Fibroblast of the aortic adventitia (primary cell): ENCODE measurements at places on chromosomes 12 and 14. TPM values are rescaled to one million over a fixed set of nuclear protein-coding genes. Genes with fewer than 3 reads are reported as not detected.

OR6C2 gene
- not detected in 2 replicates for total RNA-seq

ASPG gene
- not detected in 2 replicates for total RNA-seq

FGFR1OP2 gene
- 37.0 and 52.5 TPM in 2 replicates for total RNA-seq

DHRS2 gene
- 1.1 TPM in 1 of 2 replicates, not detected in the other for total RNA-seq

TUNAR gene
- total RNA-seq: not detected in 2 replicates

HCAR3 gene
- total RNA-seq: 0.41 TPM in 1 of 2 replicates, not detected in the other

TAS2R8 gene
- 0.45 TPM in 1 of 2 replicates, not detected in the other for total RNA-seq

PTHLH gene
- total RNA-seq: 1.6 and 4.3 TPM in 2 replicates

OR4E2 gene
- 0.33 TPM in 1 of 2 replicates, not detected in the other for total RNA-seq

ANKRD52 gene
- total RNA-seq: 8.7 and 20.0 TPM in 2 replicates

CD27 gene
- total RNA-seq: 0.18 TPM in 1 of 2 replicates, not detected in the other

PAPLN gene
- total RNA-seq: 3.0 TPM in 2 replicates

ALDH2 gene
- total RNA-seq: 23.1 and 40.9 TPM in 2 replicates

TESPA1 gene
- not detected in 2 replicates for total RNA-seq

SERPINA3 gene
- 5.3 and 13.6 TPM in 2 replicates for total RNA-seq

RALGAPA1 gene
- 26.9 and 52.5 TPM in 2 replicates for total RNA-seq

DNA sequence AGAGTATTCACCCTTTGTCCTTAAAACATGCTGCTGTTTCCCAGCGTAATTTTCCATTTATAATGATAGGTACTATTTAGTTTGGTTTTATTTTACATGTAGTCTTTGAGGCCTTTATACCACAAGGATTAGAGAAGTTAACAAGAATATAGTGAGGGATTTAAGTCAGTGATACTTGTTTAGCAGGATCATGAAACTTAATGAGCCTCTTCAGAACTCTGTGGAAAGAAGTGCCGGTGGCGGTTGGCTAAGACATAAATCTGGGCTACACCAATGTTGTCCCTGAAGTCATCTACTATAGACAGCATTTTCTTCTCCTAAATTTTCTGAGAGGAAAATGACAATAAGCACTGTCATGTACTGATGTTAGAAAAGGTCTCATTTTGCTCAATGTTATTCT lies 1226.0 kb upstream of the SEL1L start:
- no peak for DNase-seq

- DNase-seq: peak; percentile 57
Observed at GRCh38 chr12:92827836-92828431, 101.2 kb downstream of the EEA1 start.

DNA sequence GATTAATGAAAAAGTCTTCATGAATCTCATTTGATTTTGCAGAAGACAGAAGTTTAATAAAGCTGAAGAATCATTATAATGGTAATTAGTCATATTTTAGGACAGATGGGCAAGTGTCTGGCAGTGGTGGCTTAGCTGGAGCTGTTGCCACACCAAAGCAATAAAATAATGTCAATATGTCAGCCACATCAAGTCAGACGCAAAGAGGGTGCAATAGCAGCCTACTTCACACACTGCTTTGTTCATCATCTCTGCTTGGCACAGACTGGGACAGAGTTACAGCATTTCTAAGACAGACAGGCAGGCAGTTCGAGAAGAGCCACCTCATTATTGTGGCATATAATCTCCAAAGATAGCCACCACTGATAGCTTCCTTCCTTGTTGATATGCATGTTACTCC lies 16.9 kb upstream of the KRR1 start:
- DNase-seq: no peak

DNA sequence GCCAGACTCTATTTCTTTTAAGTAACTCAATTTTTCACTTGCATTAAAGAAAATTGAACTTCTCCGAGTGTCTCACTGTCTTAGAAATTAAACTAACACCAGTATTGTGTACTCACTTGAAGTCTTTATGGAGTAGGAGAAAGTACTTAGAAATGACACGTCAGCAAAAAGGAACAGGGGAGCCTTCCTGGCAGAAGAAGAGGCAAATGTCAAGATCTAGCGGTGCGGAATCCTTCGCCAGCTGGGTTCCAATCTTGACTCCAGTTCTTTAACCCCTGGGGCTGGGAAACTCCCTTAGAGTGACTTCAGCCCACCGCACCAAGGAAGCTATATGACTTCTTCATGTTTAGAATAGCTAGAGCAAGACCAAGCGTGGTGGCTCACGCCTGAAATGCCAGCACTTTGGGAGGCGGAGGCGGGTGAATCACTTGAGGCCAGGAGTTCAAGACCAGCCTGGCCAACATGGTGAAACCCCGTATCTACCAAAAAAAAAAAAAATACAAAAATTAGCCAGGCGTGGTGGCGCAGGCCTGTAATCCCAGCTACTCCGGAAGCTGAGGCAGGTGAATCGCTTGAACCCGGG lies 34.4 kb downstream of the WBP11 start:
- DNase-seq: peak; percentile 39

GRCh38 chr14:90533591-90534021 lies 136.8 kb downstream of the CALM1 start:
- no peak for DNase-seq

DNA sequence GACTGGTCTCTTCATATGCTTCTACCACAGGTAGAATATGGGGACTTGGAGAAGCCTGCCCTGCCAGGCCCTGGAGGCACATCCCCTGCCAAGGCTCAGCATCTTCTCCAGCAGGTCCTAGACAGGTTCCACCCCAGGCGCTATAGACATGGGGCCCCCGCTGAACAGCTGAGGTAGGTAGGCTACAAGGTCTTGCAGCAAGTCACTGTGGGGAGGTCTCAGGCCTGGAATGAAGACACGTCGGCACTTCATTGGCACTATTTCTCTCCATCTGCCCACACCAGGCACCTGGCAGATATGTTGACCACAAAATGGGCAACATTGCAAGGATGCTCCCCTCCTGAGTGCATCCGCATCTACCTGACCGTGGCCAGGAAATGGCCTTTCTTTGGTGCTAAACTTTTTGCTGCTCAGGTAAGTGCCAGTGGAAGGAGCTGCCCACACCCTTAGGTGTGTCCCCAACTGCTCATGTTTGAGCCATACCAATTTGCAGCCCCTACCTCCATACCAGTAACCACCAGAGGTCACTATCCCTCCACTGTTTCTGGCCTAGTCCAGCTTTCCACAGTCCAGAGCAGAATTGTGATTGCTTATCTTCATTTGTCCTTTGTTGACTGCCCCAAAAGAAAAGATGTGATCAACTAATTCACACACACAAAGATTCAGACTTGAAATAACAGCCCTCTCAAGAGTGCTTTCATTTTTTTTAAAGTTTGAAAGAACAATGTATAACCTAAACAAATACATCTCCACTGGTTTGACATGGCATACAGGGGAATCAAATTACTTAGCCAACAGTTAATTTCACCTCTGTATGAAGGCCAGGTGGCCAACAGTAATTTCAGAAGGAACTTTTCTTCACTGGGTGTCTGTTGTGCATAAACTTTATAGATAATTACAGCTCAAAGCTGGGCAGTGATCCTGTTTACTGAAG lies 16.1 kb downstream of the PIGH start:
- DNase-seq: peak; percentile 62

- DNase-seq: no peak
Observed at GRCh38 chr14:95316821-95317220, 2.9 kb downstream of the CLMN start.

DNA sequence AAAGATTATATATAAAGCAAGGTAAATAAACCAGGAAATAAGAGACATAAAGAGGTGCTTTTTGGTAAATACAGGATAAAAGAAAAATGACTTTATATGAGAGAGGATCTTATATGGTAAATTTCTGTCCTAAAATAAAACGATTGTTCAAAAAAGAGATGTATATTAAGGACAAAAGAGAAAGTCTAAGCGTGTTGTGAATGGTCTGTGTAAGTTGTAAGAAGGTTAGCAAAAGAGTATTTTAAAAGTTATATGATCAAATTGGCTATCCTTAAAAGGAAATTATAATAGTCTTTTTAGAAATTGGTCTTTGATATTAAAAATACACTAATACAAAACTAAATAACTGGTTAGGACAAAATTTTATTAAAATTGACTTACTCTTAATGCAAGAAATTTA lies 14.1 kb upstream of the ACSM4 start:
- DNase-seq: no peak

- DNase-seq: peak; percentile 15
Observed at GRCh38 chr12:42296503-42297109, 29.3 kb downstream of the ZCRB1 start.

- DNase-seq: no peak
Observed at GRCh38 chr12:51642286-51642685, 51.3 kb downstream of the SCN8A start.

- no peak for DNase-seq
Observed at GRCh38 chr12:7694556-7695236, 879 bp downstream of the GDF3 start.

DNA sequence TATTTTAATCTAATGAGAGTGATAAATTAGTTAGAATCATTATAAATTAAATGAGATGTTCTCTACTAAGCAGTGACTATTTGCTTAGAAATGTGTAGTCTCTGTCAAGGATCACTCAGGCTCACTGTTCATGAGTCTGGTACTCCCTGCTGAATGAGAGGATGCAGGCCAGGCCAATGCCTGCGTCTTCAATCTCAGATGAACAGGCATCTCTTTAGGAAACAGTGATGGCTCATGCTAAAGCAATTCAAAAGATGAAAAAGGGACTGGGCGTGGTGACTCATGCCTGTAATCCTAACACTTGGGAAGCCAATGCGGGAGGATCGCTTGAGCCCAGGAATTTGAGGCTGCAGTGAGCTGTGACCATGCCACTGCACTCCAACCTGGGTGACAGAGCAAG lies 106.8 kb downstream of the ZFC3H1 start:
- DNase-seq: peak; percentile 84

GRCh38 chr14:61561657-61562276 lies 133.5 kb upstream of the HIF1A start:
- DNase-seq: peak; percentile 99

GRCh38 chr12:63037746-63038712 lies 103.1 kb upstream of the PPM1H start:
- DNase-seq: peak; percentile 13

GRCh38 chr12:4439736-4440135 lies 5.9 kb downstream of the FGF6 start:
- no peak for DNase-seq

DNA sequence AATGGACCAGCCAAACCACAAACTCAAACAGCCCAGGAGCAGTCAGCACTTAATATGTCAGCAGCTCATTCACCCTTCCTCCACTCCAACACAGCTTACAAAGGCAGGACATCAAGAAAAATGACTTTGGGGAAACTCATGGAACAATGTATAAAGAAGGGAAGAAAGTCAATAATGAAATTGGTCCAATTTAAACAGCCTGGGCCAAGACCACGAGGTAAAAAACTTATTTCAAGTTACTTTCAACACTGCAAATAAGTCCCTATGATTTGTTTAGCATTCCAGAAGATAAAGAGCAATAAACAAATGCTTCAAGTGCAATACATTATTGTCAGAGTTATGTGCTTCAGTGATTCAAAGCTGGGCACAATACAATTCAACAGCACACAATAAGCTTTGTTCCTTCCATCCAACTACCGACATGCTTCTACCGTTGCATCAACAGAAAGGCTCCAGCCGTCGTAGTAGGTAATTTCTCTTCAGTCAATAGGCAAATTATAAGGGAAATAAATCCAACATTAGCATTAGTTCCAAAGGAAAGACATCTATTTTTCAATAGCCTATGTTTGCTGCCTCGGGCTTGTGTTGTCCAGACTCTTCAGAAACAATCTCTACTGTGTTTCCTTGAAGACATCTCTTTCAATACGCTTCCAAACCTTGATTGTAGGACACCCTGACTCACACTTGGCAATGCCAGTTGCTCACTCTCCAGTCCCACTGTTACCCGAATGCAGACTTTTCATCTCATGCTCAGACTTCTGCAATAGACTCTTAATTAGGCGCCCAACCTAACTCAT lies 225.7 kb downstream of the NUAK1 start:
- DNase-seq: no peak

GRCh38 chr14:101463566-101464171 lies 97.6 kb upstream of the DIO3 start:
- no peak for DNase-seq

DNA sequence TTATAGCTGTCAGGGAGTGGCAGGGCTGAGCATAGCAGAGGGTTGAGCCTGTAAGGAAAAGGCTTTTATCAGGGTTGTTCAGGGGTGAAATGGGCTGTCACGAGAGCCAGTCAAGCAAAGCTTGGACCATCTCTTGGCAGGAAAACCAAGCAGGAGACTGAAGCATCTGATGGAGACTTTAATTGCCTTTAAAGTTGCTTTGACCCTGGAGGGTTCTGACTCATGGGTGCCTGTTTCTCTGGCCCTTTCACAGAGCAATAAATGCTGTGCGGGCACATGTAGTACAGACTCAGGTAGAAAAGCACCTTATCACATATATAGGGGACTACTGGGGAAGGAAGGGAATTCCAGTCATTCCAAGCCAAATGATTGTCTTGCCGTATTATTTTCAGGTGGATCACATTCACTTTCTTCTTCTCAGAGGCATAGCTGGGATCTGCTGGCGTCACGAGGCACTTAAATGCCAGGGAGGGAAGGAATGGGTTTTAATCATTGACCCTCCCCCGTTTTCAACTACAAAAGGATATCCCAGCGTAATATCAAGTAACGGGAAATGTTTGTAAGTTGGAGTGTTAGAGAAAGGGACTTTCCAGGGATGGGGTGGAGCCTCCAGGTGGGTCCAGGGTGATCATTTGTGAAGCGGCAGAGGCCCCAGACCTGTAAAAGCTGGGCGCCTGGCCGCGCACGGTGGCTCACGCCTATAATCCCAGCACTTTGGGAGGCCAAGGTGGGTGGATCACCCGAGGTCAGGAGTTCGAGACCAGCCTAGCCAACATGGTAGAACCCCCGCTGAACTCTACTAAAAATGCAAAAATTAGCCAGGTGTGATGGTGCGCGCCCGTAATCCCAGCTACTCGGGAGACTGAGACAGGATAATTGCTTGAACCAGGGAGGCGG lies 34.9 kb downstream of the PLEKHD1 start:
- DNase-seq: no peak

- DNase-seq: no peak
Observed at GRCh38 chr12:4979737-4980136, 63.9 kb upstream of the KCNA5 start.

- no peak for DNase-seq
Observed at GRCh38 chr14:78737116-78737515, 566.9 kb downstream of the NRXN3 start.

DNA sequence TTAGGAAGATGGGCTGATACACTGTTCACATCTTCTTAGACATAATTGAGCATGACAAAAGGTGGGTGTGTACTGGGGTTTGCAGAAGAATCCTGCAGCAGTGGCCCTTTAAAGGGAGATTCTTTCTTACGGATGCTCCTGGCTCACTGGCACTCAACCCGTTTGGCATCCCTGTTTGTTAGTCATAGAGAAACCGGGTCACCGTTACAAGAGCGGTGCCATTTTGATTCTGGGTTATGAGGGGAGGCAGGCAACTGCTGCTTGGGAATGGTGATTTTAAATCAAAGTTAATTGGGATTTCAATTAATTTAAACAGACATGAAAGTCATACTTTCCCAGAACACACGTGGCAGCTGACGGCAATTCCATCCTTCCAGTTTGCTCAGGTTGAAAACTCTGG lies 245.8 kb downstream of the AACS start:
- no peak for DNase-seq
